CD4-positive, alpha-beta T cell treated with Interleukin-4 for 1 hour (primary cell): ENCODE measurements at places on chromosomes 16 and 17.
A peak's percentile ranks its signal among the peaks of the same experiment; 100 is the strongest.

DNA sequence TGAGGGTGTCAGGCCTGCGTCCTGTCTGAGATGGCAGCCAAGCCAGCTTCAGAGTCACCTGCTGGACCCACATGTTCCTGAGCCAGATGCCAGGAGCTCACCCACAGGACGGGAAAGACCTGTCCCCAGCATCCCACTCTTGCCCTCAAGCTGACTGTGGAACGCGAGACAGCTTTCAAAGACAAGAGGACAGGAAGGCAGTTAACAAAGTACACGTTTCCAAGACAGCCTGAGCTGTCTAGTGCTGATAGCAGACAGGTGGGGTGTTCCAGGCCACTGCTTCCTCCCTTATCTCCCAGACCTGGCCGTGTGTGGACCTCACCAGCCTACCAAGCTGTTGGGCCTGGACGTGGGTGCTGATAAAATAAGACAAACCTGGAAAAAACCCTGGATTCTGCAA is 13.2 kb downstream of the CMTM3 start:
- no peak for DNase-seq

GRCh38 chr16:6406028-6406427 is 926.6 kb upstream of the RBFOX1 start:
- no peak for DNase-seq

DNA sequence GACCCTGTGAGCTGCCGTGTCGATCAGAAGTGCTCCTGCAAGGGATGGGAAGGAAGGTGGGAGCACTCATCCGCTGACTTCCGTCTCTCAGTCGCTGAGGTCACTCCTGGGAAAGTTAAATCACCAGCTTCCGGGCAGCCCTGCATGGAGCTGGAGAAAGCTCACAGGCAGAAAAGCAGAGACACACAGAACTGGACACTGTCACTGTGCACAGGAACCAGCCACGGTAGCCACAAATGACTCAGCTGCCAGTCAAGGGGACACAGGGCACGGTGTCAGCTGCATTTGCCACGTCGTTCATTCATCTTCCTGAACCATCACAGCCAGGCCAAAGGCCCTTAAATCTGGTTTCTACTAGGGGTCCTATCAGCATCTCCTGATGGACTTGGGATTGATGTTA is 226.4 kb upstream of the PSMD7 start:
- no peak for DNase-seq

DNA sequence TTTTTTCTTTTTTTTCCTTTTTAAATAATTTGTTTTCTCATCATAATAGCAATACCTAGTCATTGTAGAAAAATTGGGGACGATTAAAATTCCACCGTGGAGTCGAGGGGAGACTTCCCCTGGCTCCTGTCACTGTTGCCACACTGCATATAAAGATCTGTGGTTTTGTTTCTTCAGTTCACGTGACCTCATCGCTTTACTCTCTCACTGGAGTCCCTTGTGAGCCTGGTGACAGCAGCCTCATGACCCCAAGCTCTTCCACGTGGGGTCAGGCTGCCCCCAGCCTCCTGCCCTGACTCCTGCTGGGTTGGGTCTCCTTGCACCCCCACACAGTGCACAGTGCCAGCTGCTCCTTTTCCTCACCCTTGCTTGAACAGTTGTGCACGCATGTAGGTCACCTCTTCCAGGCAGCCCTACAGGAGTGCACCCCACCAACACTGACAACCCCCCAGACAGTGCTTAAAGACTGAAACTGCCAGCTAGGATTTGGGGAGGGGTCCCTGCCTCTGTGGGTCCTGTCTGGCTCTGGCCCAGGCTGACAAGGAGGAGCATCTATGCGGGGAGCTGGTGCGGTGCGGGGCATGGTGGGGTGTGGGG is 7.3 kb upstream of the METRNL start:
- DNase-seq, result no peak

DNA sequence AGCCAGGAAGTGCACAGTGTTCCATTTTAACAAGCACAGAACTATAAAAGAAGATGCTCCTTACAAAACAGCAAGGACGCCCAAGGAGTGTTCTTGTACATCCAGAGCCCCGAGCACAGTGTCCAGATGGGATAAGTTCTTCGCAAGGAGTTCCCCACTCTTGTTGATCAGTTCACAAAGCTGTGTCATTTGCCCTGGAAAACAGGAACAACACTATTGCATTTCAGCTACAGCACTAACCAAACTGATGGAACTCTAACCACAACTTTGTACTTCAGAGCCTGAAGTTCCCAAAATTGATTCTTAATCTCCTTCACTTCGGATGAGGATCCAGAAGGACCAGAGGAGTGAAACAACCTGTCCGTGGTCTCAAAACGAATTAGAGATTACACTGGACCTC is 5.1 kb downstream of the COPS3 start:
- DNase-seq, result no peak

- DNase-seq, result no peak
These were observed 825 bp downstream of the HASPIN start for GRCh38 chr17:3724378-3725077.

DNA sequence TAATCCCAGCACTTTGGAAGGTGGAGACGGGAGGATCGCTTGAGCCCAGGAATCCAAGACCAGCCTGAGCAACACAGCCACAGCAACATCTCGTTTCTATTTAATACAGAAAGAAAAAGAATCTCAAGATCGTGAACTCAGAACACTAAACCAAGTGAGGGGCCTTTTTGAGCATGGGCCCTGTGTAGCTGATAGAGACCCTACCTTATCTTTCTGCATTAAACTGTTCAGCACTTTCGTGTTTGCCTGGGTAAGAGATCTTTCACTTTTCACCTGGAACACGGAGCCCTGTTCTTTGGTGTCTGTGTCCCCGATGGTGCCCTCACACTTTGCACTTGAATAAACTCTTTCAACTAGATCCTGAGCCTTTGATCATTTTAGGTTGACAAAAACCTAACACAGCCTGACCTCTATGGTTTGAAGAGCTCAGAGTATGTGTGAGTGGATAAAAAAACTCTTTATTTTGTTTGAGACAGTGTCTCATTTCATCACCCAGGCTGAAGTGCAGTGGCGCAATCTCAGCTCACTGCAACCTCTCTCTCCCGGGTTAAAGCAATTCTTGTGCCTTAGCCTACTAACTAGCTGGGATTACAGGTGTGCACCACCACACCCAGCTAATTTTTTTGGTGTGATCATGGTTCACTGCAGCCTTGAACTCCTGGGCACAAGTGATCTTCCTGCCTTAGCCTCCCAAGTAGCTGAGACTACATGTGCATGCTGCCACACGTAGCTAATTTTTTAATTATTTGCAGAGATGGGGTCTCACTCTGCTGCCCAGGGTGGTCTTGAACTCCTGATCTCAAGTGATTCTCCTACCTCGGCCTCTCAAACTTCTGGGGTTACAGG is 83.8 kb upstream of the GRIN2A start:
- no peak for DNase-seq

GRCh38 chr17:43620581-43620980 is 41.1 kb downstream of the MEOX1 start:
- DNase-seq, result no peak

DNA sequence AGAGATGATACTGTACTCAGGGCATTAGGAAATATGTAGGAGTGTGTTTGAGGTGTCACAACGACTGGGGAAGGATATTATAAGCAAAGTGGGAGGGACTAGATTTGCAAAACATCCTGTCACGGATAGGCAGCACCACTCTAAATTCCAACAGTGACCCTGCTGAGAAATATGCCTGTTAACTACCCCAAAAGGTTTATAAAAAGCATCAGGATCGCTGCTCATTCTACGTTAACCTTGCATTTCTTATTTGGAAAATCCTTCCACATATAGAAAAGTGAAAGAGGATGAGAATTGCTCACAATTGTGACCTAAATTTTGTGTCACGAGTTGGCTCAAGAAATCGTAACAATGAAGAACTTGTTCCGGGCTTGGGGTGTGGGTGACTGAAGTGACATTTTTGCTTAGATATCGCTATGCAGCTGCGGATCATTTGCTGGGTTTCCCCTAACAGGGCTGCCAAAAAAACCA is 51.6 kb downstream of the N4BP1 start:
- peak; percentile 24 for DNase-seq

DNA sequence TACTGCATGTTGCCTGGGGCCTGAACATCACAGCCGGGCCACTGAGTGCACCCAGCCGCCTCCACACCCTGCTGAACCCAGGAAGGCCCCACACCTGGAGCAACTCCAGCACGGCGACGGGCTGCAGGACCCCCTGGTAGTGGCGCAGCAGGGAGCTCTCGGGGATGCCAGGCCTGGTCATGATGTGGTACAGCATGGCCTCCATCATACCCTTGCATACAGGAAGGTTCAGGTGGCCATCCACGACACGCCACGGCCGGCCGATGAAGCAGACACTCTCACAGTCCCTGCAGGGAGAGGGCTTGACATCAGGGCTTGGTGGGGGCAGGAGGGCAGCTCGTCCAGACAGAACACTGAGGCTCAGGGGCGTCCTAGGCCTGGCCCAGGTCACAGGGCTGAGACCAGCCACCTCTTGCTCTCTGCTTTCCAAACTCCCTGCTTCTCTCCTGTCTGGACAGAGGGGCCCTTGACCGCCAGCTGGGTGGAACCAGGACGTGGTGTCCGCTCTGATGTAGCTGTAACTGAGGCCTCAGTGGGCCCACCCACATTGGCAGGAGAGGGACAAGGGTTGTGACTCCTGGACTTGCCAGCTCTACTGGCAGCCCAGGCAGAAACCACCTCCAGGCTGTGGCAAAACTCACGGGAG is 60.3 kb downstream of the IL21R start:
- no peak for DNase-seq

- DNase-seq, result no peak
These were observed 992 bp downstream of the GDPD1 start for GRCh38 chr17:59221159-59221847.
